T-cell (primary cell): ENCODE measurements at places on chromosomes 2 and 18.

GRCh38 chr2:69021727-69022126 lies 8.7 kb downstream of the ANTXR1 start:
- DNase-seq = no peak

GRCh38 chr2:159444754-159445153 lies 158.3 kb upstream of the WDSUB1 start:
- DNase-seq = no peak

- DNase-seq = no peak
Measured at GRCh38 chr2:232967474-232967873, 45.6 kb downstream of the NGEF start.

GRCh38 chr2:26550276-26551015 lies 72.5 kb upstream of the OTOF start:
- no peak for DNase-seq

DNA sequence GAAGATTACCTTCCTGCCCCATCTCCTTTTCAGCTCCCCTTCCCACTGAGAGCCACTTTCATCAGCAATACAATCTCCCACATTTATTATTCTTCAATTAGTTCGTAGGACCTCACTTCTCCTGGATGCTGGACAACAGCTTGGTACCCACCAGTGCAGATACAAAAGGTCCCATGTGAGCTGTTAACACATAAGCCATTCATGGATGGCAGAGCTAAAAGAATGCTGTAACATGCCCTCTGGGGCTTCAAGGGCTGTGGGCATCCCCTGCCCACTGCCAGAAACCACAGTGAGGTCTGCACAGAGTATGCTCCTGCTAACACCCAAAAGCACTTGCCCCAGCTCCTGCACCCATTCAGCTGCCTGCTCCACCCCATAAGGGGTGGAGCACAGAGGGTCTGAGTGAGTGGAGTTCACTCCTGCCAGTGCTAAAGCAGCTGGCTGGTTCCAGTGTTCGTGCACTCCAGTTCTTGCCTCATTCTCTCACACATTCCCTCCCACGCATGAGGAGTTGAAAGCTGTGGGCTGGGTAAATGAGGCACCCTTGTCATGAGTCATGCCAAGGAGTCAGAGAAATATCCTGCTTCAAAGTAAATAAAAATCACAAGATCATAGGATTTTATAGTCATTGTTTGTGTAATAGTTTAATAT lies 305.9 kb upstream of the TMEFF2 start:
- DNase-seq = no peak

- DNase-seq = no peak
Measured at GRCh38 chr2:196337208-196337953, 166.0 kb upstream of the STK17B start.

DNA sequence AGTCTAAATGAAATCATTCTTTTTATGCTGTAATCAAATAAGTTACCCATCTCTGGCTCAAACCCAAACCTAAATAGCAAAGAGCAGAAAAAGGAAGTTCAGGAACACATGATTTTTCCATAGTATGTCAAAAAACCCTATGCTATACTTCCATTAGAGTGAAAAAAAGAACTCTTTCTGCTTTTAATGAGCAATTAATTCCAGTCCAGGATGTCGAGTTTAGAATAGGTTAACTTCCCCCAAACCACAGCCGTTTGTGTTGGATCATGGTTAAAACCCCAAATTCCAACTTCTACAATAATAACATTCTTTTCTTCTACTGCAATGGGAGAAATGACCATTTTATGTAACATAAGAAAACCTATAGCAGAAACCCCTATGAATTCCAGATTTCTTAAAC lies 171.1 kb upstream of the NRP2 start:
- no peak for DNase-seq

- no peak for DNase-seq
Measured at GRCh38 chr2:239694487-239694886, 293.7 kb upstream of the HDAC4 start.

DNA sequence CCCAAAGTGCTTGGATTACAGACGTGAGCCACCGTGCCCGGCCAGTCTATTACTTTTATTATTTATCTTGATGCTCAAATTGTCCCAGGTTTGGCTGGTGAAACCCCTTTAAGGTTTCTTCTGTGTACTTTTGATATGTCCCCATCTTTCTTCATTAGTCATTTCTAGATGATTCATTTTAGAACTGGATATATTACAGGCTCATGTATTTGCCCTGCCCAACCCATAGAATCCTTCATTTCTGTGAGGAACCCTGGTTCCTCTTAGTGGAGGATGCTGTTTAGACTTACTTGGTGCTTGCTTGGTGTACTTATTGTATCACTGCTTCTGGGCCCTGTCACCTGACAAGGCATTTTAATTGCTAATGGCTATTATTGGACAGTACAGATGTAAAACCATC lies 40.1 kb downstream of the KCMF1 start:
- no peak for DNase-seq

DNA sequence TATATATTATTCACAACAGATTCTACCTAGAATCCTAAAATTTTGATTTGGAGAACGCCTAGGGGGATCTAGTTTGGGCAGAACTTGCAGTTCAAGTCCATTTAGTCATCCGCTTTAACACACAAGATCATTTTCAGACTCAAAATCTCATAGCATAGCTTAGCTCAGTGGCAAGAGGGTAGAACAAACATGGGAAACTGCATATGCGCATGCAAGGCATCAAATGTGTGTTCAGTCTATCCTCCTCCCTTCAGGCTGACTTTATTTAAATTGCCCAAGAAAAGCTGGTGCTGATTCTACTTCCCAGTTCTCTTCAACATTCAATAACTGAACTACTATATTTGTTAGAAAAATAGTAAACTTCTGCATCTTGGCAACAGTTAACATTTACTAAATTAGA lies 79.6 kb upstream of the NRXN1 start:
- DNase-seq = no peak

DNA sequence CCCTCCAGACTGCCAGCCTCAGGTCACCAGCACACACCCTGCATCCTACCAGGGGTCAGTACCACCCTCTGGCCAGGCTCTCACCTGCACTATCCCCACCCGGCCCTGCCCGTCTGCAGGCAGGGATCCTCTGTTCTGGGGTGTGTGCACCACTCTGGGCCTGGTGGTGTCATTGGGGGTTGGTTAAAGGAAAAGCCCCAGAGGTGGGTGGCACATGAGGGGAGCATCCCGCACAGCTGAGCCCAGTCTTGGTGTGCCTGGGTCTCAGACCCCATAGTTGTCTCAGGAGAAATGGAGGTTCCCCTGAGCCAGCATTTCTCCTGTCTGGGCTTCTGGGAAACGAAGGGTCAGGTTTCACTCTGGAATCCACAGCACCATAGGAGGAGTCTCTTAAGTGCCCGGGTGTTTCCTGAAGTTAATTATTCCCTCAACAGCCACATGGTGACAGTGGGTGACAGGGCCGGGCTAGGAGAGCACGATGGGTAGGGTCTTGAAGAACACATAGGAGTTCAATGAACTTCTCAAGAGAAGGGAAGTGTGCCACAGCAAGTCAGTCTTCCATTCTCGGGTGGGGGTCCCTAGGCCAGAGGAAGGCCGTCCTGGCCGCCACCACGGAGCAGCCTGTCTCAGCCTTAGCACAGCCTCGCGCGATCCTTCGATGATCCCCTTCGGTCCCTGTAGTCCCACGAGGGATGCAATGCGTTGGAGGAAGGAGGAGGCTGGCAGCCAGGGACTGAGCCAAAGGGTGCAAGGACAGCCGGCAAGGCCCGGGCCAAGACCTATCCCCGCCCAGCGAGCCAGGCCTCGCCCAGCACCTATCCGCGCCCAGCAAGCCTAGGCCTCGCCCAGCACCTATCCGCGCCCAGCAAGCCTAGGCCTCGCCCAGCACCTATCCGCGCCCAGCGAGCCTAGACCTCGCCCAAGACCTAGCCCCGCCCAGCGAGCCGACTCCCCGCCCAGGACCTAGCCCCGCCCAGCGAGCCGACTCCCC lies 1.1 kb upstream of the FARP2 start:
- DNase-seq = peak; percentile 76

- DNase-seq = no peak
Measured at GRCh38 chr2:187453078-187453641, 5.1 kb upstream of the CALCRL start.

DNA sequence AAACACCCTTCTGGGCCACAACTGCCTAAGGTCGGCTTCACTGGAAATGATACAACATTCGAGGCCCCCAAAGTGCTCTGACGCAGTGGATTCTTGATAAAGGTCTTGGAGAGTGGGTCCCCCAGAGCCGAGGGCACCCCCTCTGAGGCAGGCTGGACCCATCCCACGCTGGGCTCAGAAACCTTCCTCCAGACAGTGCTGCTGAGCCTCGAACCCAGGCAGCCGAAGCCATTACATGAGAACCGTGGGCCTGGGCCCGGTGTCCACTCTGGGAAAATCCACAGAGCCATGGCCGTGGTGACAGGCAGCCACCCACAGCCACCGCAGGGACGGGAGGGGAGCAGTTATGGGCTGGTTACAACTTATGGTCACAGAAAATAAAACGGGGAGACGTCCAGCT lies 81.4 kb upstream of the ID2 start:
- DNase-seq = no peak

- no peak for DNase-seq
Measured at GRCh38 chr2:144967961-144968360, 448.0 kb upstream of the ZEB2 start.

DNA sequence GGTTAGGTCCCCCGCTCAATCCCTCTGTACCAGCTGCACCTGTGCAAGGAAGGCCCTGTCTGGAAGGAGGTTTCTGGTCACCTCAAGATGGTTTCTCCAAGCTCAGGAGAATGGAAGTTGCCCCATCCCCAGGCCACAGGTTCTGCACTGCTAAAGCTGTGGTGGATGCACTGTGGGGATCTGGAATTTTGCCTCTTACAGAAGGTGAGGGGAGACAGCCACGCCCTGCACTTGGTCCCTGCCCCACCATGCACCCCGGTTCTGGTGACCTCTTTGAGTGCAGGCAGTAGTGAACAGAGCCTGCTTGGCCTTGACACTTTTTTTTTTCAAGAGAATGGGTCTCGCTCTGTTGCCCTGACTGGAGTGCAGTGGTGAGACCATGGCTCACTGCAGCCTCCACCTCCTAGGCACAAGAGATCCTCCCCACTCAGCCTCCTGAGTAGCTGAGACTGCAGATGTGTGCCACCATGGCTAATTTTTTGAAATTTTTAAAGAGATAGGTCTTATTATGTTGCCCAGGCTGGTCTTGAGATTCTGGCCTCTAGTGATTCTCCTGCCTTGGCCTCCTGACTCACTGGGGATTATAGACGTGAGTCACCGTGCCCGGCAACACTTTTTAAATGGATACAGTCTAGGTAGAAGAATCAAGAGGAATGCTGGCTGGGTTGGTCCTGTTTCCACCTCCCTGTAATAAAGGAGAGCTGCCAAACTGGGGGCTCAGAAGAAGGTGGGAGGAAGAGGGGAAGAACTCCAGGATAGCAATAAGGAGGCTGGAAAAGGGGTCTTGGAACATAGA lies 5.8 kb upstream of the NT5DC4 start:
- no peak for DNase-seq

DNA sequence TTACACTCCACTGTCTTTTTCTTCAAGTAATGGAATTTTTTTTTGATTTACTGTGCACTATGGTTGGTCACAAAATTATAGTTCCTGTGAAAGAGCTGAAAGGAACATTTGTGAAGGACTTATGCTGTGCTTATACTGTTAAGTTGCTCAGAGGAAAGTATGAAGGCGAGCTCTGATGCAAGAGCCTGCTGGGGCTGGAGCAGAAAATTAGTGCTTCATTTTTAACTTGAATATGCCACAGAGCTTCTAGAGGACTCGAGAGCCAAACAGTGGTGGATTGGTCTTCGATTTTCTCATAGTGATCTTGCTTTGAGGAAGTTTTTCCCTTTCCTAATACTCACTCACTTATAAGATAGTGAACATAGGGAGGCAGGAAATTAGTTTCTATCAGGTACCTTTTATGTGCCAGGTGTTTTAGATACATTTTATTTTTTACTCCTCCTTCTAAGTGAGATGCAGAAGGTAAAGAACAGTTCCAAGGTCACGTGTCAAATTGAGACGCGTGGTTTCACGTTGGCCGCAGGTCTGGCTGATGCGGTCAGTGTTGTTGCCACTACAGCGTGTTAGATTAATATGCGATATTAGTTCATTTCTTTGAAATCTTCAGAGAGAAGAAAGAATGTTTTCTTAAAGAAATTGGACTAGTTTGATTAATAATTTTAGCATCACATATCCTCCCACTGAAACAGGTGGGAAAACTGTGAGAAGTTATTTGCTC lies 20.2 kb downstream of the GATA6 start:
- DNase-seq = no peak

DNA sequence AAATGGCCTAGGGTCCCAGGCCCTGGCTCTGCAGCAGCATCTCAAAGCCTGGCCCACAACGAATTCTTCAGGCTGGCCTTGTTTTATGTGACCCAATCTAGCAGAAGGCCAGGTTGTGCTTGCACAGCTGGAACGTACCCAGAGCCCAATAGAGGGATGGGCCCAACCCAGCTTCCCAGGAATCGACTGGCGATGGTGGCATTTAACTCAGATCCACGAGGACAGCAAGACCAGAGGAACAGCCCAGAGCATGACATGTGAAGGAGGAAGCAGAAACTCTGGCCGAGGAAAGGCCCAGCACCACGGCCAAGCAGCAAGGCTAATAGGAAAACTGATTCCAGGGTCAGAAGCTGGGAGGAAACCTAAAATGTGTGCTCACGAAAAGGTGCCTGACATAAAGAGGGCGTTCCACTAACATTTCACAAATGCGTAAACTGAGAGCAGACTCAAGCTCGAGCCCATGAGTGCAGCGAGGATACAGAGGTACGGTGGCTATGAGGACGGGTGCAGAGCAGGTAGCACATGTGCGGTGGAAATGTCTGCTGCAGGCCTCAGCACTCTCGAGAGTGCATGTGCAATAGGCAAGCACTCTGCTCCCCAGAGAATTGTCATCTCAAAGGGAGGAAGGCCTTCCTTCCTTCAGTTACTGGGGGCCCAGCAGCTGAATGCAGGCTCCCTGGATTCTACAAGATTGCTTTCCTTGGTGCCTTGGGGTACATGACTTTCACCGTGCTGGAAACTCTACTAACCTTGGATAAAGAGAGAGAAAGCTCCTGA lies 156.9 kb upstream of the GLI2 start:
- DNase-seq = no peak

GRCh38 chr2:164495491-164496223 lies 125.6 kb downstream of the GRB14 start:
- no peak for DNase-seq

DNA sequence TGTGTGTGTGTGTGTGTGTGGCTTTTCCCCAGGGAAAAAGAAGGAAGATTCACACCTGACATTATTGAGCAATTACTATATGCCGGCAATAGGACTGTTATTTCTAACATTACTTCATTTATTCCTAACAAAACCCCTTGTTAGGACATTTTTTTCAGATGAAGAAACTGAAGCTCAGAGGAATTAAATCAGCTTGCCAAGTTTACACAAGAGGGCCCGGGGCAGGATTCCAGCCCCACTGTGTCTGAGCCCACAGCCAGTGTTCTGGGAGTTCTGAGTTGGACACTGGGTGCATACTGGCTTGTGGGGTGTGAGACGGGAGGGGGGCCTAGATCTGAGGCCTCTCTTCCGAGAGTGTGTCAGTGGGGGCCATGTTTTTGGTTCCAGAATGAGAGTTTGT lies 9.9 kb downstream of the TOGARAM2 start:
- DNase-seq = no peak

- no peak for DNase-seq
Measured at GRCh38 chr18:61398961-61399705, 65.9 kb downstream of the CDH20 start.

- DNase-seq = no peak
Measured at GRCh38 chr2:112149194-112149593, 11.0 kb downstream of the FBLN7 start.
